A375 (cell line): ENCODE measurements at places on chromosomes 3 and 15. TPM values are rescaled to one million over a fixed set of nuclear protein-coding genes. Genes with fewer than 3 reads are reported as not detected.

Gene ASB14
- not detected in 2 replicates for total RNA-seq

Gene RTP1
- not detected in 2 replicates for total RNA-seq

Gene FGF7
- total RNA-seq: 0.08 and 0.66 TPM in 2 replicates

Gene RPP25
- 32.4 and 33.1 TPM in 2 replicates for total RNA-seq

Gene TNFSF10
- not detected in 2 replicates for total RNA-seq

Gene CCR8
- total RNA-seq: not detected in 2 replicates

Gene CPNE9
- total RNA-seq: 0.05 and 0.11 TPM in 2 replicates

Gene HIGD2B
- total RNA-seq: 0.11 TPM in 1 of 2 replicates, not detected in the other

Gene FBN1
- 18.1 and 25.9 TPM in 2 replicates for total RNA-seq

Gene ANKRD34C
- not detected in 2 replicates for total RNA-seq

Gene CAND2
- 0.91 and 1.1 TPM in 2 replicates for total RNA-seq
